ENCODE measurements at places on chromosomes 7 and 10.

DNA sequence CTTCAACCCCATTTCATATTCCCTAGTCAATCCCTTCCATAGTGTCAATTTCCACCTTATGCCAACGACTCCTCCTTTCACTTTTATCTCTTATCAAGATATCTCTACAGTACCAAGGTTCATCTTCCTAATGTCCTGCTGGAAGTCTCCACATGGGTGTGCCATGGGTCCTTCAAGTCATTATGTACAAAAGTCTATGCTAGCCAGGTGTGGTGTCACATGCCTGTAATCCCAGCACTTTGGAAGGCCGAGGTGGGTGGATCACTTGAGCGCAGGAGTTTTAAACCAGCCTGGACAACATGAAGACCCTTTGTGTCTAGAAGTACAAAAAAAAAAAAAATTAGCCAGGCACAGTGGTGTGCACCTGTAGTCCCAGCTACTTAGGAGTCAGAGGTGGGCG, 47.6 kb downstream of the PRTFDC1 start:
- no peak for DNase-seq

DNA sequence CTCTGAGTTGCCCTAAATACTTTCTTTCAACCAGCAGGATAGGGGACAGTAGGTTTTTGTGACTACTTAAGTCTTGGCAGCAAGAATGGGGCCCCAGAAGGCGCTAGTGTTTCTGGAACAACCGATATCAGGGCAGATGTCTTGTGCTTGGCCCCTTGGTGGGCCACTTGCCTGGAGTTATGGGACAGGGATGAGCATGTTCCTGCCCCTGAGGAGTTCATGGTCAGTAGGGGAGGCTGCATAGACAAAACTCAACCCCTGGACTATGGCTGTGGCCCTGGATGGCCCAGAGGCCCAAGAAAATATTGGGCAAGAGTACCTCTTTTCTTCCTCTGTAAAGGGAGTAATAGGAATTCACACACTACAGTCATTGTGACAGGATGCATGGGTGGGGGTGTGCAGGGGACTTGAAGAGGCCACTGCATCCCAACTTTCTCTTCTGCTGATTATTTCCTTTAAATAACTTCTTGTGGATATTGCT, 57.7 kb upstream of the IGFBP3 start:
- DNase-seq = no peak

- DNase-seq = no peak
Observed at GRCh38 chr7:123734498-123734897, 14.3 kb downstream of the WASL start.

DNA sequence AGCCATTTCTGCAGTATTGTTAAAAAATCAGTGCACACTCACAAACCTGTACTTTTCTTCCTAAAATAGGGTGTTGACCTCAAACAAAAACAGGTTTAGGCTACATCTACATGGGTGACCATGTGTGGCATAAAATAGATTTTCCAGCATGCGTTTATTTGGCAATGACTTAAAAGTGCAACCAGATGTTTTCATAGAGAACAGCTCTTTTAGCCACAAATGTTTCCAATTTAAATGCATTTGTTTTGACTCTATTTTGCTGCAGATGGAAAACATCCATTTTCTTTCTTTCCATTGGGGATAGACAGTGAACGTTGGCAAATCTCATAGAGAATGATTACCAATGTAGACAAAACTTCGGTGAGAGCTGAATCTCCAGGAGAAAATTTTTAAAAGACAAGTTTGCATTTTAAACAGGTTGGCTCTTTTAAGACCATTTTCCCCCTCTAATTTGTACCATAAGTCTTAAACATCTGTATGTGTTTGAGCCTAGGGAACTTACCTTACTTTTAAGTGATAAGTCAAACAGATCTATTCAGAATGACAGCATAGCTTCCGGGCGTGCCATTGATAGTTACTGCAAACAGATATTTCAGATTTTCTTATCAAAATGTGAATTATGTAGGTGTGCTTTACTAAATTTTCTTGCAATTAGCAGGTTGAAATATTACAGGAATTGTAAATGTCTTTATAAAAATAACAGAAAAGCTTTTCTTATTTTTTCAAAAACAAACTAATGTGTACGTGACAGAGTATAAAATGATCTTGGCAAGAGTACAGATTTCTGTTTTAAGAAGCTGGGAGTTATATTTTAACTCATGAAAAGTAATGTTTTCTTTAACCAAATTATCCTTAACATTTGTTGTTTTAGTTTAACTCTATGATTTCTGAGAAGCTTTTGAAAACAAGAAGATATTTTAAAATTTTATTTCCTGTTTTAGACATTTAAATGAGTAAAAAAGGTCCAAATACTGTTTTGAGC, 144.9 kb downstream of the HGF start:
- DNase-seq = no peak

DNA sequence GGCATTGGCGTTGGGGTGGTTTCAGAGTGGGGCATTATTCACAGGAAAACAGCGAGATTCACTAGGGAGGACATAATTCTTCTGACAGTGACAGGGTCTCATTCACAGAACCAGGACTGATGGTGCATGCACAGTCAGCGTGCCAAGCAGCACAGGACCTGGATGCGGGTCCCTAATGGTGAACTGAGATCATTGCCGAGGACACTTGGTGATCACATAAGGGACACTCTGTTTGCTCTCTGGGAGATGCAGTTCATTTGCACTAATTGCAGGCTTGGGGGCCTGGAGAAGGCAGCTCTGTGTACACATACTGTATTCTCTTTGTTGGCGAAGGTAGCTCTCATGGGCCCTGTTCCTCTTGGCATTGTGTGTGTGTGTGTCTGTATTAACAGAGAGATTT, 716.1 kb downstream of the PHTF2 start:
- DNase-seq = no peak

- DNase-seq = no peak
Observed at GRCh38 chr7:27185013-27185853, at the start of gene HOXA11. HOXA11 (minus strand) TSS chr7:27185232; CDS start chr7:27185144, 88 bp downstream.

GRCh38 chr10:112490545-112490944, 43.5 kb downstream of the VTI1A start:
- no peak for DNase-seq

GRCh38 chr7:77570330-77571011, 33.4 kb downstream of the PTPN12 start:
- DNase-seq = no peak

GRCh38 chr7:4742852-4743251, 32.6 kb upstream of the AP5Z1 start:
- no peak for DNase-seq

GRCh38 chr10:126073606-126074005, 177.2 kb downstream of the FANK1 start:
- DNase-seq = no peak

GRCh38 chr7:952548-953441, 1.7 kb downstream of the ADAP1 start:
- no peak for DNase-seq

DNA sequence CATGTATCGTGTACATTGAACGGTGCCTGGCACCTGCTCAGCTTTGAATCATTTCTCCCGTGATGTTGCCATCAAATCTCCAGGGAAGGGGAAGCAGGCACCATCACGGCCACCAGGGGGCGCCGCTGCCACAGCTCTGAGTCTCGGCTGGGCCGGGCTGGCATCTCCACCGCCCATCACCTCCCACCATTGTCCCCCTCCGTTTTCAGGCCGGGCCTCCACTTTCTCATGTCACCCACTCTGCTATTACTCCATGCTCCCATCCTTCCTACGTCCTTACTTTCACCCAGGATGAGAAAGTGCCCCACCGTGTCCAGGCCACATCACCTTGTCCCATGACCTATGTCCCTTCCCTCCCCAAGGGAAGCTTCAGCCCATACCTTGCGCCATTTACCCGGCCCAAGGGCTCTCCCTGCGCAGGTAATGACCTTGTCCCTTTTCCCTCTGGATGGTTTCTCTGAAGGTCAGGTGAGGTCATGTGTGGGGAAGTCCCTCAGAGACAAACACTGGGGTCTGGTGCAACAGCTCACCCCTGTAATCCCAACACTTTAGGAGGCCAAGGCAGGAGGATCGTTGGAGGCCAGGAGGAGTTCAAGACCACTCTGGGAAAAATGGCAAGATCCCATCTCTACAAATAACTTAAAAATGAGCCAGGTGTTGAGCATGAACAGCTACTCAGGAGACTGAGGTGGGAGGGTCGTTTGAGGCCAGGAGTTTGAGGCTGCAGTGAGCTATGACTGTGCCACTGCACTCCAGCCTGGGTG, 31.8 kb upstream of the OCM2 start:
- peak; percentile 57 for DNase-seq

DNA sequence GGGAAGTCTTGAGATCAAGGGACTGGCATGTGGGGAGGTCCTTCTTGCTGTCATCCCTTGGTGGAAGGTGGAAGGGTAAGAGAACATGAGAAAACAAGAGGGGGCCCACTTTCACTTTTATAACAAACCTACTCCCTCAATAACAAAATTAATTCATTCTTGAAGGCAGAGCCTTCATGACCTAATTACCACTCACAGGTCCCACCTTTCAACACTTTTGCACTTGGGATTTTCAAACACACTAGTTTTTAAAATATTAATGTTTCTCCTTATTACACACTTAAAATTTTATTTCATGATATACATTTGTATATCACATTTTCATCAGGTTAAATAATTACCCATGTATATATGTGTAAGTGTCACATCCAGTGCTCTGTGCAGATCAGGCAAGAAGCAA, 2.0 kb downstream of the ST7 start:
- no peak for DNase-seq

DNA sequence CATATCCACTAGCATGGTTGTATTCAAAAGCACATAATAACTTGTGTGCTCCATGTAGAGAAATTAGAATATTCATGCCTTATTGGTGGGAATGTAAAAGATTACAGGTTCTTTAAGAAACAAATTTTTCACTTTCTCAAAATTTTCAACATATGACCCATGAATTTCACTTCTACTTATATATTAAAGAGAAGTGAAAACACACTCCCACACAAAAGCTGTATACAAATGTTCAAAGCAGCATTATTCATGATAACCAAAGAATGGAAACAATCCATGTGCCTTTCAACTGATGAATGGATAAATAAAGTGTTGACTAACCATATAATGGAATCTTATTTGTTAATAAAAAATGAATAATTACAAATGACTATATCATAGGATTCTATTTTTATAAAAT, 694.5 kb upstream of the PCDH15 start:
- DNase-seq = no peak

GRCh38 chr10:48231178-48231577, 43.3 kb downstream of the FRMPD2 start:
- no peak for DNase-seq

DNA sequence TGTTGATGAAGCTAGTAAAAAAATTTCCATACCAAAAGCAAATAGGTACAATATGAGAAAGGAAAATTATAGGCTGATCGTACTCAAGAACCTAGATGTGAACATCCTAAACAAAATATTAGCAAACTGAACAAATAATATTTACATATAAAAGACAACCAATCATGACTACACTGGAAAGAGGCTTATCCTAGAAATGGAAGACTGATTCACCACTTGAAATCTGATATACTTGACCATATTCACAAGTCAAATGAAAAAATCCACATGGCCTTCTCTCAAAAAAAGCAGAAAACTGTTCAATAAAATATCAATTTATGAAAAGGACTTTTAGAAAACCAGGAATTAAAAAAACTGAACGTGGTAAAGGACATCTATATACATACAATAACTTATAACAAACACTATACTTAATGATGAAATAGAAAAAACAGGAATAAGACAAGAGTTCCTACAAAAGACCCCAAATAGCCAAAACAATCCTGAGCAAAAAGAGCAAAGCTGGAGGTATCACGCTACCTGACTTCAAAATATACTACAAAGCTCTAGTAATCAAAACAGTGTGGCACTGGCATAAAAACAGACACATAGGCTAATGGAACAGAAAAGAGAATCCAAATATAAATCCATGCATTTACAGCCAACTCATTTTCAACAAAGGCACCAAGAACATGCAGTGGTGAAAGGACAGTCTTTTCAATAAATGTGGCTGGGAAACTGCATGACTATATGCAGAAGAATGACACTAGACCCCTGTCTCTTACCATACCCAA, 29.2 kb upstream of the FAM180A start:
- no peak for DNase-seq

DNA sequence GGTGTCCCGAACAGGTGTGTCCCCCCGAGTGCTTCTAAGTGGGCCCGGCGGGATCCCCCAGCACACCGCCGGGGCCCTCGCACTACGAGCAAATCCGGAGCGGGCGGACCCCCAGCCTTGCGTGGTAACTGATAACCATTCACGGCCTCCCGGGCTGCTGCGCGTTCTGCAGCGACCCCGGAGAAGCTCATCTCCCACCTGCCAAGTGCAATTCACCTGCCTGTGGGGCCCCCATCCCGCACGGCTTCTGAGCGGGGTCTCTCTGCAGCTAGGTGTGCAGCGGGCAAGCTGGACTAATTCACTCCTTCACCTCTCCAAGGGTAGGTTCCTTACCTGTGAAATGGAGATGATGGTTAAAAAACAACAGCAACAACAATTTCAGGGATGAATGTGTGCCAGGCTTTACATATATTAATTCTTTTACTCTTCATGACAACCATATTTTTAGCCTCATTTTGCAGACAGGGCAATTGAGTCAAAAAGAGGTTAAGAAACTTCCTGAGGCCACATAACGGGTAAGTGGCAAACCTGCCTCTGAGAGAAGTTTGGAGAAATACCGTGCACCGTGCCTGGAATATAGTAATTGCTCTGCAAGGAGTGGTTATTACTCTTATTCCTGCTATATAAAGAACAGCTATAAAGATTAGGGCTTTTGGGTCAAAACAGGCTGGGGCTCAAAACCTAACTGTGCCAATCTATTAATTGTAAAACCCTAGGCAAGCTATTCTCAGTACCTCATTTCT, 652 bp upstream of the PODXL start:
- no peak for DNase-seq

GRCh38 chr7:29878081-29878688, 71.9 kb downstream of the WIPF3 start:
- no peak for DNase-seq

DNA sequence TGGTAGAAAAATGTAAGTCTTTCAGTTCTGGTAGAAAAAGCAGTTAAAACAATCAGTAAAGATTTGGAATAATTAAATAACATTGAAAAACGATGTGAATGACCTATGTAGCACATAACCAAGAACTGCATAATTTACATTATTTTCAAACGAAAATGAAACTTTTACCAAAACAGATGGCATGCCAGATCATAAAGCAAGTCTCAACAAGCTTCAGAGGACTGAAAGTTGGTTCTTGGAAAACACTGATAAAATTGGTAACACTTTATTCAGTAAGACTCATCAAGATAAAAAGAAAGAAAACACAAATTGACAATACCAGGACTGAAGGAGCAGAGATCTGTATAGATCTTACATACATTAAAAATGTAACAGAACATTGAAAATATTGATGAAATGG, 92.8 kb downstream of the VIPR2 start:
- no peak for DNase-seq

- DNase-seq = no peak
Observed at GRCh38 chr7:91609525-91609924, 271.0 kb downstream of the MTERF1 start.
